ENCODE measurements at places on chromosomes 13 and 19.

GRCh38 chr13:43879755-43880181 is at the start of gene LACC1:
LACC1 (plus strand) TSS chr13:43879904; CDS start chr13:43880986, 1,082 bp downstream.
- DNase-seq = no peak

DNA sequence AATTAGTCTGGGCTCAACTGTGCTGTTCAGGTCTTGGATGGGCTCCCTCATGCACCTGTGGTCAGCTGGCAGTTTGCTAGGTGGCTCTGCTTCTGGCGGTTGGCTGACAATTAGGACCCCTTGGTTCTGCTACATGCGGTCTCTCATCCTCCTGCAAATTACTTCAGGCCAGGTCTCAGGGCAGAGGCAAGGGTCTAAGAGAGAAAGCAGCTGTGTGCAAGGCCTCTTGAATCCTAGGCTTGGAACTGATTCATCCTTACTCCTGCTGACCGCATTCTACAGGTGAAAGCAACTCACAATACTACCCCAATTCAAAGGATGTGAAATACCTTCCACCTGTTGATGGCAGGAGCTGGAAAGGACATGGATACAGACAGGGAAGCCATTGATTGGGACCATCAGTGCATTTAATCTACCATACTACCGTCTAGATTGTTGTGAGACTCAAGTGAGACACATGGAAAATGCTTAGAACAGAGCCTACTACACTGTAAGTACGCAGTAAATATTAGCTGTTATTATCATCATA is 19.1 kb downstream of the CBY2 start:
- no peak for DNase-seq

GRCh38 chr19:37160153-37160552 is 12.3 kb downstream of the ZNF585A start:
- no peak for DNase-seq

- no peak for DNase-seq
These were observed 16.6 kb downstream of the CEACAM7 start for GRCh38 chr19:41671486-41671885.

- no peak for DNase-seq
These were observed 181.5 kb downstream of the POSTN start for GRCh38 chr13:37417060-37417441.

DNA sequence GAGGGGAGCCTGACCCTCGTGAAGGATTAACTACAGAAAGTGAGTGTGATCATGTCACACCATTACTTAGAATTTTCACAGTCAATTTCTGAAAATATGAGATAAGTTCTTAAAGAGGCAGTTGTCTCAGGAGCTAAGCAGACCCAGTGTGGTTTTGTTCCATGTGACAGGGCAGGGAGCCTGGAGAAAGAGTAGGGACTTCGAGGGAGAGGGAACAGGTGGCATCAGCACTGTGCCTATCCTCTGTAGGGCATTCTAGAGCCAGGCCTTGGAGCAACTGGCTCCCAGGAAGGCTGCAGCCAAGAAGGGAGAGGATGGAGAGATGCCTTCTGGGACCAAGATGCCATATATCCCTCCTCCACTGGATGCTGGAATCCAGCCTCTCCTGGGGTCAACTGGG is 183.0 kb downstream of the TSHZ3 start:
- DNase-seq = no peak

DNA sequence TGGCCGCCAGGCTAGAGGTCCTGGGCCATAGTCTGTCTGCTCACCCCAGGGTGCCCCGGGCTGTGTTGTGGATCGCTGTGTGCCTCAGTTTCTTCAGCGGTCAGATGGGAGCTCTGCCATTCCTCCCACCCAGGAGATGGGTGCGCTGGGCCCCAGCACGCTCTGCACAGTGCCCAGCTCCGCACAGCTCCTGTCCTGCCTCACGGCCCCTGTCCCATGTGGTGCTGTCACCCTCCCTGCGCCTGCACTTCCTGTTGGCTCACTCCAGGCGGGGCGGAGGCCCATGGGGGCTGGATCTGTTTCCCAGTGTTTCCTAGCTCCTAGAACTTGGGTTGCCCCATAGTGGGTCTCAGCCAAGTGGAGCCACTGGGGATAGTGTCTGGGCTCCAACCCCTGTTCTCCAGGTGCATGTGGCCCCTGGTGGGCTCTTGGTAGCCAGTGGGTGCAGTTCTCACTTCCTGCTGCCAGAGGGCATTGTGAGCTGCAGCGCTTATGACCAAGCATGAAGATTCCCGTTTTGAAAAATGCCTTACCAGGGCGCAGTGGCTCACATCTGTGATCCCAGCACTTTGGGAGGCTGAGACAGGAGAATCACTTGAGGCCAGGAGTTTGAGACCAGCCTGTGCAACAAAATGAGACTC is 69.8 kb downstream of the KDM4B start:
- peak; percentile 29 for DNase-seq

GRCh38 chr13:23715092-23715761 is 145.0 kb downstream of the TNFRSF19 start:
- DNase-seq = no peak

DNA sequence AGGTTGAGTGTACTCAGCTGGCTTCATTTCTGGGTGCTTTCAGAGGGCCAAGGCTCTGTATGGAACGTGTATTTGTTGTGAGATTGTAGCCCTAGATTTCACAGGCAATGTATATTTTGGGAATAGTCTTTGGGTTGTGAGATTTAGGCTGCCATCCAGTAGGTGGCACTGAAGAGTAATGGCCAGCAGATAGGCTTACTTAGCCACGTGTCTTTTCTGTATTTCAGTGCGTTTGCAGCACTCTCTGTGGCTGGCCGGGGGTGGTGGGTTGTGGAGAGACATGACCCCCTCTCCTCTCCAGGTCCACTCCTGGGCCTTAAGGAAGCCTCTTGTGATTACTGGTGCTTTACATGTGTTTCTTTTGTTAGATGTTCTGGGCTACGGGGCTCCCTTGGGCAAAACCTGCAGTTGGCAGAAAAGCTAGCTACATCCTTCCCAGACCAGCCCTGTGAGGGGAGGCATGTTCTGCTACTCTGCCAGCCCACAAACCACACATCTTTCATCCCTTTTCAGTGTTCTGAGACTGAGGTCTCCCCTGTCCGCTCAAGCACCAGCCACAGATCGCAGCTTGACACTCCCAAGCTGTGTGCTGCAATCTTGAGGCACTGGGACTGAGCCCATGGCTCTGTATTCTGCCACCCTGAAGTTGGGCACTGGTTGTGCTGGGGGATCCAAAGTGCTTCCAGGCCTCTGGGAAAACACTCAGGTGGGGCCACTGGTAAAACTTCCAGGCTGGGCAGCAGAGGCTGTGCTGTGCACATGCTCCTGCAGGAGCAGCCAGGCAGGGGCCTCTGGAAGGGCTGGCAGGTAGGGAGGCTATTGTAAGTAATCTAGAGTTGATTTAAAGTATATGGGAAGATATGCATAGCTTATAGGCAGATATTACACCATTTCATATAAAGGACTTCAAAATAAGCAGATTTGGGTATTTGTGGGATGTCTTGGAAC is 1096.8 kb upstream of the PCDH20 start:
- peak; percentile 17 for DNase-seq

DNA sequence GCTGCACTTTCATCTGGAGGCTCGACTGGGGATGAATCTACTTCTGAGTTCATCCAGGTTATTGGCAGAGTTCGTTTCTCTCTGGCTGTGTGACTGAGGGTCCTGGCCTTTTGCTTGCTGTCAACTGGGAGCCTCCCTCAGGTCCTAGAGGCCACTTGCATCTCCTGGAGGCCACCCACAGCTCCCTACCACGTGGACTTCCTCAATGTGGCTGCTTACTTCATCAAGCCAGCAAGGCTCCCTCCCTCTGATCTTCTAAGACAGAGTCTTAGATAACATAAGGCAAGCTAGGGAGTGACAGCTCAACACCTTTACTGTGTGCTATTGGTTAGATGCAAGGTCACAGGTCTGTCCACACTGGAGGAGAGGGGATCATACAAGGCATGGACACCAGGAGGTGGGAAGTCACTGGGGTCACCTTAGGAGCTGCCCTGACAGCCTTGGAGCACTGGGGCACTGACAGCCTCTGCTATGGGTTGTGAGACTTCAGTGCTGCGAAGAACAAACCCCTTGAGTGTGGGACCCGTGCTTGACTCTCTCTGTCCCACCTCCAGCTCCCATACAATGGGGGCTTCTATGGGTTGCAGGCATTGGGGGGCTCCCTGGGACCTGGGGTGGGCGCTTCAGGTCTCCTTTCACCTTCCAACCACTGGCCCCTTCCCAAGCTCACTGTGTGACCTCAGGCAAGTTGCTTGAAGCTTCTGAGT is 5.3 kb downstream of the FAM187B start:
- no peak for DNase-seq

GRCh38 chr13:78600280-78600883 is 3.0 kb downstream of the POU4F1 start:
- DNase-seq = no peak

DNA sequence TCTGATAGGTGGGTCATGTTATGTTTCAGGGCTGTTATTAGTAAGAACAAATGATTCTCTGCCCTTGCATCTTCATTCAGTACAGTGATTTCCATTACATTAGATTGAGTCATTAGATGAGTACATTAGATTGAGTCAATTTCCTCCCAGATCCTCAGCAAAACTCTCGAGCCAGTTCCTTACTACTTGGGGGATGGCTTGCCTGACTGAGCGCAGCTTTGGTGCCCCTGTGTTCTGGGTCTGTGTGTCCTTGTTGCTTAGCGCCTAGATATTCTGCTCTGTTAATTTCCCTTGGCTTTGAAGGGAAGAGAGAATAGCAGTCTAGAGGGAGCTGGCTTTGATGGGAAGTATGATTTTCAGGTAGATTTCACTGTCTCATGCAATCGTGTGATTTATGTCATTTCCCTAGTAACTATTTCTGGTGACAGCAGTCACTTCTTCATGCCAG is 19.1 kb upstream of the SCEL start:
- DNase-seq = peak; percentile 62

- no peak for DNase-seq
These were observed 3.5 kb downstream of the IER2 start for GRCh38 chr19:13153569-13154240.

GRCh38 chr13:29577136-29578051 is 18.1 kb downstream of the SLC7A1 start:
- peak; percentile 25 for DNase-seq

GRCh38 chr13:111171629-111172028 is 56.5 kb downstream of the ARHGEF7 start:
- no peak for DNase-seq

GRCh38 chr13:101977475-101977874 is 424.4 kb downstream of the FGF14 start:
- DNase-seq = no peak

DNA sequence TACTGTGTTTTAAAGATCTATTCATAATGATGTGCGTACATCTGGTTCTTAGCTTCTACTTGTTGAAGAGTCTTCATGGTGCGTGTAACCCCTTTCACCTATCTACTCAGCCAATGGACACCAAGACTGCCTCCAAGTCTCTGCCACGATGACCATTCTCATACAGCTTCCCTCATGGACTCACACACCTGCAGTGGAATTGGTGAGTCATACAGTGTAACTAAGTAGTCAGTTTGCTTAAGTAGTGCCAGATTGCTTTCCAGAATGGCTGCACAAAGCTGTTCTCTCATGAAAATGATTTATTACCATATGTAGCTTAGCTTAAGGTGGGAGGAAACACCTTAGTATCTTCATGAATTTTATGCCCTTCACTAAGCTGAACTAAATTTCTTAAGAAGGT is 112.3 kb downstream of the AKAP11 start:
- DNase-seq = no peak

DNA sequence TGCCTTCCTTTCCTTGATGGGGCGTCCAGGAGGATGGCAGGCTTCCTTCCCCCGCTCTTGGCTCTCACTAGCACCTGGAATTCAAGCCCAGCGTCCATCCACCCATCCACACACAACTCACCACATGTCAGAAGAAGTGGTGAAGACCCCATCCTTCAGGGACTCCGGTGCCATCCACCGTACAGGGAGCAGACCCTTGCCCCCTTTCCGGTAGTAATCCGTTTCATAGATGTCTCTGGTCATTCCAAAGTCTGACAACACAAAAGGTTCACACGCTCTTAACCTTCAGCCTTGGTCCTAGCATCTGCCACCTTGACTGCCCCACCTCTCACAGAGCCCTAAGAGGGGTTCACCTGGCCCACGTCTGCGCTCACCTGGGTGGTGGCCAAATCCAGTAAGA is 51.0 kb downstream of the ZNF557 start:
- no peak for DNase-seq

GRCh38 chr19:38800577-38801347 is 11.8 kb downstream of the LGALS7B start:
- no peak for DNase-seq

DNA sequence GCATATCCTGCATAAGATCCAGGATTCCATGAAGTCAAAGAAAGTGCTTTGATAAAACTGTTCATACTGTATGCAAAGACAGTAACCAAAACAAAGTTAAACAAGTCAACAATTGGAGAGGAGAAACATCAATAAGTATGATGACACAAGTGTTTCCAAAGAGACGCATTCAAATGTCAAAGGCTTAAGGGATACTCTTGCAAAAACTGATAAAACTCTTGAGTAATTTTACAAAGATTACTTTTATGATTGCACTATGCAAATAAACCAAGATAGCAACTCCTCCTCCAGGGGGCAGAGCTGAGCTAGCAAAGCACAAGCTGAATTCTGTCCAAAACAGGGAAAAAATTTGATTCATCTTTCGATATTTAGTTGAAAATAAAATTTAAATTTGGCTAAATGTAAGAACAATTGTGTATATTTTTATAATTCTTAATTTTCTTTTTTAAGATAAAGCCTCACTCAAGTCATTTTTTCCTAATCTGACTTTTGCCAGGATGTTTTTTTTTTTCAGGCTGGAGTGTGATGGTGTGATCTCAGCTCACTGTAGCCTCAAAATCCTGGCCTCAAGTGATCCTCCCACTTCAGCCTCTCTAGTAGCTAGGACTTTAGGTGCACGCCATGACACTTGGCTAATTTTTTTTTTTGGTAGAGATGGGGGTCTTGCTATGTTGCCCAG is 84.0 kb downstream of the MZT1 start:
- DNase-seq = peak; percentile 27

DNA sequence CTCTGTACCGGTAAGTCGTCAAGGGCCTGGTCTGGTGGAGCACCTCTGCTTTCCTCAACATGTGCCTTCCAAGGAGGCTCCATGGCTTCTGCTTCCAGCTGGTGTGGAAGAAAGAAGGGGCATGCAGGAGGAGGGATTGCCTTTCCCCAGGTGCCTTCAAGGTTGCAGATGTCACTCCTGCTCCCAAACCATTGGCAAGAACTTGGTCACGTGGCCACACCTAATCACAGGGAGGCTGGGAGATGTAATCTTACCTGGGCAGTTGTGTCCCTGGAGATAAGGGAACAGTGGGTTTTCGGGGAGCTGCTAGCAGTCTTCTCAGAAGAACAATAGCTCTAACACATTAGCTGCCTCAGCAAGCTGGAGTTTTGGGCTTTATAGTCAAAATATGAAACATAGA is 9.7 kb upstream of the GPR18 start:
- DNase-seq = no peak

DNA sequence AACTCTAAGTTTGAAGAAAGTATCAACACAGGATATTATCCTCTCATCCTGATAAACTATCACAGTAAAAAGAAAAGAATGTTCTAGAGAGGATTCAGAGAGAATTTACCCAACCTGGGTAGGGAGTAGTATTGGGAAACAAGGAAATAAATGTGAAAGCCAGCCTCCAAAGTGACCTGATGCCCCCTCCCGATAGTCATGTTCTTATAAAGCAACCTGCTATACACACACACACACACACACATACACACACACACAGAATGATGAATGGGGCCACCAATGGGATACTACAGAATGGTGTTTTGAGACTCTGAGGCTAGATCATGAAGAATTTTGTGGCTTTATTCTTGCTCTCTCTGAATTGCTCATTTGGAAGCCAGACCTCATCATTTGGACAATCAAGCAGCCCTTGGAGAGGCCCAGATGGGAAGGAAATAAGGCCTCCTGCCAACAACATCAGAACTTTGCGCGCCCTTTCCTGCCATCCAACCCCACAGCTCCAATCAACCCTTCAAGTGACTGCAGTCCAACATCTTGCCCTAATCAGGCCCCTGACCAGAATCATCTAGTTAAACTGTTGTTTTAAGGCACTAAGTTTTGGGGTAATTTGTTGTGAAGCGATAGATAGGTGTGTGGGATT is 807.9 kb upstream of the ARGLU1 start:
- no peak for DNase-seq
